ENCODE measurements at places on chromosomes 12 and 14.
A peak's percentile ranks its signal among the peaks of the same experiment; 100 is the strongest.

- DNase-seq: no peak
These were observed 27.2 kb upstream of the NRXN3 start for GRCh38 chr14:78142998-78143397.

DNA sequence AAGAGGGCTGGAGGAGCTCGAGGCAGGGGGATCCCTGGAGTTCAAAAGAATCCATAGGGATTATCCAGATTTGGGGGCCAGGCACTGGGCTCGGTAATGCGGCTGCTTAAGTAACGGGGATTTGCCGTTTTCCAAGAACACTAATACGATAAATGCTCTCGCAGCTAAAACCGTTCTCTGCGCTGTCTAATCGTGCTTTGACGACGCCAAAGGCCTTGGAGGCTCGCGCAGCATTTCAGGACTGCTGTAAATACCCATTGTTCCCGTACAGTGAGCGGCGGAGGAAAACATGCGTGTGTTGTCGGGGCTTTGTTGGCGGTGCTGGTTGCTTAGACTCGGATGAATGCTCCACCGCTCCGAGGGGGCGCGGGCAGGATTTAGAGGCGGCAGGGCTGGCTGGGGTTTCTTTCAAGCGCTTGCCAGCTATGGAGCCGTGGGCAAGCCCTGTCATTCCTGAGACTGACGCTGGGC, 26.2 kb downstream of the DIO3 start:
- DNase-seq: no peak

- no peak for DNase-seq
These were observed 36.6 kb downstream of the SLC16A7 start for GRCh38 chr12:59632408-59632807.

DNA sequence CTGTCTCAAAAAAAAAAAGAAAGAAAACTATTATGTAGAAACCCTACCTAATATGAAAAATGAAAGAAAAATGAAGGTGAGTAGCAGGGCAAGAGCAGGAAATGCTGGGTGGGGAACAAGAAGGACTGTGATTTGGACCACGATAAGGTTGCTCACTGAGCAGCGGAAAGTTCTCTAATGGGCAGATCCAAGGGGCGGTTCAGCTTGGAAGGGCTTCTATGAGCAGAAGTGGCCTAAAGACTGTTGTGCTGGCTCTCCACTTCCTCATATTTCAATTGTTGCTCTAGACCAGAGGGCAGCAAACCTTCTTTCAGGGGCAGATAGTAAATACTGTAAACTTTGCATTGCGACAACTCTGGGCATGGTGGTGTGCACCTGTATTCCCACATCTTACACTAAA, 16.3 kb upstream of the NFYB start:
- no peak for DNase-seq

DNA sequence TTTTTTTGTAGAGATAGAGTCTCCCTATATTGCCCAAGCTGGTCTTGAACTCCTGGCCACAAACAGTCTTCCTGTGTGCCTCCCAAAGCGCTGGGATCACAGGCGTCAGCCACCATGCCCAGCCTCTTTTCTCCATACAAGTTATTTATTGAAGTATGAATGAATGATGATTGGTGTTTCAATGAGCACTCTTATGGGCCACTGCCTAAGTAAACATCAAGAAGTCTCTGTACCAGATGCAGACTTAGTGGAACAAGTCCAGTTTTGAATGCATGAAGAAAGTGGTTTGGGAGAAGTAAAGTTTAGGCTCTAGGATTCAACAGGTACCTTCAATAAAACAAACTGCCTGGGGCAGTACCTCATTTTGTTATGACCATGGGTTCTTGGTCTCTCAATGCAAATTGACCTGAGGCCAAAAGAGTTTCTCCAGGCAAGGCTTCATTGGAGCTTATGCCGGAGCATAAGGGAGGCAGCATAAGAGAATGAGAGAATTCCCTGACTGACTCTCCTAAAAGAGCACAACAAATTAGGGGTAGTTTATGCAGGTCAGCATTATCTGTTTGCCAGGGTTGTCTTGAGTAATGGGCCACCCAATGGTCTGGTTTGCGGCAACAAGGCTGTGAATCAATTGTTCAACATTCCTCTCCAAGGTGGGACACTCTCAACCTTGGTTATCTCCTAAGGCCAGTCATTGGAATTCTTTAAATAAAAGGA, 1.1 kb upstream of the GMFB start:
- DNase-seq: no peak

DNA sequence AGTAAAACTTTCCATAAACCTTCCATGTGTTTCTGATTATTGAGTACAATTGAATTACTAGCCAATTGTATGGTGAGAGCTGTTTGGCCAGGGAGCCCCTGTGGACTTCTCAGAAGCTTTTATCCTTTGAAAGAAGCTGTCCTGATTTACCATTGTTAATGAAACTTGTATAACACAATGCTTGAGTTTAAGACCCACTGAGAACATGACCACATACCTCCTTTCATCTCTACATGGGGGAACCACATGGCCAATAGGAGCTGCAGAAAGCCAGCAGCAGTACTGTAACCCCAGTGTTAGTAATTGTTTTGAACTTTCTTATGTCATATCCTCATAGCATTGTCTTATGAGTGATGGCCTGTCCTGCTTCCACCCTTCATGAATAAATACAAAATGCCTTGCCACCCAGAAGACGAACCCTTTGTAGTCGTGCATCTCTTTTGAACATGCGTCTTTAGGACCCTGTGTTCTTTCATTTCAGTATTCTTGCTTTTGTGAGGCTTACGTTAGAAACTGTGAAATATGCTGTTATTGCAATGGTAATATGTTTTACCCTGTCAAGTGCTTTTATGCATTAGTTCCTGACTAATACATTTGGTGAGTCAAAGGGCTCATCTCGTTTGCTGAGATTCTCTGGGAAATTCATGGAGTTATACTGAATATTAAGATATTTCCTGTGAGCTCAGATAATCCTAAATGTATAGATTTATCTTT, 815.7 kb downstream of the NRXN3 start:
- peak; percentile 28 for DNase-seq

DNA sequence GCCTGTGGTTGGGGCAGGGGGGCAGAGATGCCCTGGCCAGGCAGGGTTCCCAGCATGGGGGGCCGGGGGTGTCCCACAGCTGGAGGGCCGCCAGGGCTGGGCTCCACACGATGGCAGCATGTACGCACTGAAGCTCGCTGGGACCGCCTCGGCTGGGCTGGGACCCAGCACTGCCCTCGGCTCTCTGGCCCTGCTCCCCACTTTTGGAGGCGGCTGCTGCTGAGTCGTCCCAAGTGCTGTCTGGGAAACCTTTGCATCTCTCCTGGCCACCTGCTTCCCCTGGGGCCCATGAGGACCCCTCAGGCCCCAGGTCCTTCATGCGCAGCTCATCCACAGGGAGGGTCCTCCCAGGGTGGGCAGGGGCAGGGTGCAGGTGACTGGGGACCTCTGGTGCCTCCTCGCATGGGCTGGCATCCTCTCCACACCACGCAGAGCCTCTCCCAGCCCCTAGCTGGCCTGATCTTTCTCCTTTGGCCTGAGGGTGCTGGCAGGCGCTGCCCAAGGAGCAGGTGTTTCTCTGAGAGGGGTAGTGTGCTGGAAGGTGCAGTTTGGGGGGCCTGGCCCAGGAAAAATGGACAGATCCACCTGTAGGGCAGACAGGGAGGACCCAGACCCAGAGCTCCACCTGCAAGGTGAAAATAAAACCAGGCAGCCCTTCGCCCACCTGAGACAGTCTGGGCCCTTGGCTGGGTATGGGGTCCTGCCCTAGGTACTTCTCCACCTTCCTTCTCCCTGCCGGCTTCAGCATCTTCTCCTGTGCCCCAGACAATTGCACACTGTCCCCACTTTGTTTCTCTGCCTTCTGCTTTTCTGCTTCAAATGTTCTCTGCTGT, 46.9 kb downstream of the DLK1 start:
- DNase-seq: no peak

DNA sequence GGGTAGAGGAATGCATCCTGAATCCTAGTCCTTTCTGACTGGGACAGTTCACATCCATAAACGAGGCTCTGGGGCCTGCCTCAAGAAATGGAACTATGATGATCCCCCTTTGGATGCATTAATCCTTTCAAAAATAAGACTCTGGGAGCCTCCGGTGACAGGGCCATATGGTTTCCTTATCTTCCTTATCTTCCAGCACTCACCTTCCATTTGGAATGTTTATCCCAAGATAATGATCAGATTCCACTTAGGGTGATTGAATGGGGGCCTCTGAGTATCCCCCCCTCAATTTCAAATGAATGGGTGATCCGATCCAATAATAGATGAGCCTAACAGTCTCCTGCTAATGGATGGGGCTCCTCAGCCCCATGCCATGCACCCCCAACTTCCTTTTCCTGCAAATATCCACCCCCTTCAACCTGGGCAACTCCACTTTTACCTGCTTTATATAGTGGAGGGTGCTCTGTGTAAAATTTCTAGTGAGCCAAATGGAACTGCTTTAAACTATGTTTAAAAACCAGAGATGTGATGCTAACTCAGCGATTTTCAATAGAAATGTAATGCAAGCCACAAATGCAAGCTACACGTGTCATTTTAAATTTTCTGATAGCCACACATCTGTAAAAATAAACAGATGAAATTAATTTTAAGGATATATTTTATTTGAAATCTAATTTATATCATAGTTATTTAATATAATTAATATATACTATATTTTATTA, 157.8 kb downstream of the ZFP36L1 start:
- DNase-seq: no peak

DNA sequence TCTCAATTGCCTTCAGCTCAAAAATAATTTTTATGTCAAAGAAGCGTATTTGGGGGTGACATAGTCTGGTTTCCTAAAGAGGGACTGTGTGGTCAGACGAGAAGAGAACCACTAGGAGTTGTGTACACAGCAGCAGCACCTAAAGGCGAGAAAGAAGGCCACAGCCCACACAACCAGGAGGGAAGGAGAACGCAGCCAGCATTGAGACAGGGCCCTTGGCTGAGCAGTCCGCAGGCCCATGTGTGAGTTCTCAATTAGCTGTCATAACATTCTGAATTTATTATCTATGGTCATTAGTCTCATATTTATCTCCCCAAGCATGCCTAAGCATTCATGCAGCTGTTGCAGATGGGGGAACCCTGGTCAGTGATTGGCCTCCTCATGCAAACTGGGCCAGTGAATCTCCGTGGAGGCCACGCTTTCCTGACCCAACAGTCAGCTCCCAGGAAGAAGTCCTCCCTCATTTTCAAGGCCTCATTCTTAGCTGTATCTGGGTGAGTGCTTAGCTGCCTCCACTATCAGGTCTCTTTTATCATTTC, 81.2 kb upstream of the ATF7IP start:
- no peak for DNase-seq

DNA sequence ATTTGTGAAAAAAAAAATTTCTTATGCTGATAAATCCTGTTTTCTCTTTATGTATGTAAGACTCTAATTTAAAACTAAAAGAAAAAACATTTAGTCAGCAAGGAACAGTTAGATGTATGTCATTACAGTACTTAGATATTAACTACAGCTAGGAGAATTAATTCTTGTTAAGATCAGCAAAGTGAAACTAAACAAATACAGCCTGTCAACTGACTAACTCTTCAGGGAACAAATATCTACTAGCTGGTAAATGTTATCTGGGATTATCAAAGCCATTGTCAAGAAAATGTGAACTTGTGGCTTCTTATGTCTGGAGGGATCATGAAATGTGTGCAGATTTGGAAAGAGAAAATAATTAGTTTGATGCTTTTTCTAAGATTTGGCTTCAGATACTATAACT, 27.5 kb downstream of the MGAT4C start:
- no peak for DNase-seq

DNA sequence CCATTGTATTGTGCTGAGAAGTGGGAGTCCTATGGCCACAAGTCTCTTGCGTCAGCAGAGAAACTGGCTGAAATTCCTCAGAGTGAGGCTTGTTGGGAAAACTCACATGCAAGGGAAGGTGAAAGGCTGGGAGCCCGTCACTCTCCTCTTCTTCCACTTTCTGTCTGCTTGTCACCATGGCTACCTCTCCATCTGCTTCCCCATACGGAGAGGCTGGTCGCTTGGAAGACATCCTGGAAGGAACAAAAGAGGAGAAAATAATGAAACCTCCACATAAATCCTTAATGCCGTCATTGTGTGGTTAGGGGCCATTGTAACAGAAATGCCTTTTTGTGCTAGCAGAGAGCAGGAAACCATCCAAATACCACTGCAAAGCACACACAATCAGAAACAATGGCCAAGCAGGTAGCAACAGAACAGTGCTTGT, 53.7 kb downstream of the SOX5 start:
- DNase-seq: no peak

DNA sequence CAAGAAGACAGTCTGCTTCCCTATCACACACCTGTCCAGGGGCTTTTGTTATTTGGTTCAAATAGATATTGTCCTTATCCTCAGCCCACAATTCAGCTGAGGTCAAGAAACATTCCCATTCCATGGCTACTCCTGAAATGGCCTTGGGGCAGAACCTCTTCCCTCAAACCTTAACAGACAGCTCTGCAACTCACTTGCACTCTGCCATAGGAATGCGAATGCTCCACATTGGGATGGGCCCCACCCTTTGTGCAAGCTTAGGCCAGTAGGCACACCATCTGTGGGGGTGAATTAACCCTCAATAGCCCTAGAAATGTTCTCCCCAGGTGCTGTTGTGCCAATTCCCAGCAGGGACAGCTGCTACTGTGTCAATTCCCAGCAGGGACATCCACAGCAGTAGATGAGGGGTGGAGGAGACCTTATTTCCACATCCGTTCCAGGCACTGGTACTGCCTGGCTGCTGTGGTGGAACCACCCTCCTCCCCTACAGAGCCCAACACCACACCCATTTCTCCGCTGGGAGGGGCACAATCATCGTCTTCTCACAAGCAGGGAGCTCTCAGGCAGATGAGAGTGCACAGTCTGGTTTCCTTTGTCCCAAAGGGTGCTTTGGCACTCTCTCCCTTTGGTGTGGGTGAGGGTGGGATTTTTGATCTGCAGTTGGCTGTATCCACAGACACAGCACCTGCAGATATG, 42.3 kb upstream of the GLIPR1 start:
- peak; percentile 37 for DNase-seq

GRCh38 chr12:77040231-77040630, 25.1 kb downstream of the E2F7 start:
- no peak for DNase-seq

DNA sequence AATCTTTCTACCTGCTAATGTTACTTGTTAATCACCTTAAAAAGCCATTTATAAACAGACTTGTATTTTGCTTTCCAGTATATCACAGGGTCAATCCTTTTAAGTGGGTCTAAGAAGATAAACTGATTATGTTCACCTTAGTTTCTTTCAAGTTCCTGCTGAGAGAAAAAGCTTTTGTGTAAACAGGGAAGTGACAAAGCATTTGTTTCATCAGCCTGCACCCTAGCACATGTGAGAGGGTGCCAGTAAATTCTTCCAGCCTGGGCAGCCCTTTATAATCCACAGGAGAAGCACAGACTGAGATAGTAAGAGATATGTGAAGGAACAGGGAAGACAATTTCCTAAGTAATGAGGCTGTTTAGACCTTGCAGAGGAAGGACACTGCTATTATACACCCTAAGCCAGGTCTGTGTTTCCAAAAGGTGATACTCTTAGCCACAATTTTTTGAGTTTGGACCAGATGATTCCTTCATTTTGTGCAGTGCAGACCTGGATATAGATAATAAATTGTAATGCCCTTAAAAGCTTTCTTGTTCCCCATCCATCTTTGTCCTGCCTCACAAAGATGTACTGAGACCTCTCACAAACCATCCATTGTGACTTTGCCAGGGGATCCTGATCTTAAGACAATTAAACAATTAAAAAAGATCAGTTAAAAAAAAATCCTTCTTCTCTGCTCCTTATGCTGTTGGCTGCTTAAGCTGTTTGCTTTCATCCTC, 150.7 kb downstream of the KTN1 start:
- DNase-seq: no peak
